ENCODE measurements at places on chromosomes 11 and 22. TPM values are rescaled to one million over a fixed set of nuclear protein-coding genes. Genes with fewer than 3 reads are reported as not detected.

The SIAE gene
- total RNA-seq: 5.6 TPM

The ISX gene
- total RNA-seq: not detected

DNA sequence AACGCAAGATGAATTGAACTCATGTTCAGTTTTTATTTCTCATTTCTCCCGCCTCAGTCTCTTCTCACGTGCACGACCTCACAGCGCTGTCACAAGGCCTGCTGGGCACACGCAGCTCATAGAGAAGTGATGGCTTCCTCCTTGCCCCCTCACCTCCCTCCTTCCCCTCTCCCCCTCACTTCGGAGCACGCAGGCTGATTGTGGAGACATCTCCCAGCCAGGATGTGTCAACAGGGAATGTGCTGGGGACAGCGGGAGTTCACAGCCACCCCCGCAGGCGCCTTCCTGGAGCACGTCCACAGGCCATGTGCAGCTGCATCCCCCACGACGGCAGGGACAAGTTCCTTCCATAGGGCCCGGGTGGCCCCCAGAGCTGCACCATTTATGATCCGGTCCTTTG is 29.1 kb upstream of the KRTAP5-6 start:
- no peak for DNase-seq
- peaks cover 7% of the 10 kb centered on the region for H3K27me3 ChIP-seq
- no peak overlapping the region for H3K4me3 ChIP-seq
- H3K36me3 ChIP-seq: no peaks in the 10 kb centered on the region
- no peaks in the 10 kb centered on the region for H3K4me1 ChIP-seq

The PHLDA2 gene
- total RNA-seq: 1.3 TPM

- peaks cover 44% of the 10 kb centered on the region for H3K4me1 ChIP-seq
- H3K36me3 ChIP-seq: no peaks in the 10 kb centered on the region
- no peak overlapping the region for H3K4me3 ChIP-seq
- no peak overlapping the region for H3K27ac ChIP-seq
- no peak for DNase-seq
- H3K27me3 ChIP-seq: no peaks in the 10 kb centered on the region
These were observed 4.8 kb upstream of the CD248 start for GRCh38 chr11:66321606-66322005.

GRCh38 chr22:45284705-45285262 is at the start of gene UPK3A:
Gene UPK3A (plus strand): TSS chr22:45284949. CDS start chr22:45285014, 65 bp downstream.
- H3K4me1 ChIP-seq: peaks cover 19% of the 10 kb centered on the region
- no peaks in the 10 kb centered on the region for H3K36me3 ChIP-seq
- peak within 1 kb of the TSS; percentile 14 for H3K4me3 ChIP-seq
- DNase-seq: peak; percentile 52
- no peak within 1 kb of the TSS for H3K27ac ChIP-seq

The OSM gene
- total RNA-seq: 13.9 TPM

DNA sequence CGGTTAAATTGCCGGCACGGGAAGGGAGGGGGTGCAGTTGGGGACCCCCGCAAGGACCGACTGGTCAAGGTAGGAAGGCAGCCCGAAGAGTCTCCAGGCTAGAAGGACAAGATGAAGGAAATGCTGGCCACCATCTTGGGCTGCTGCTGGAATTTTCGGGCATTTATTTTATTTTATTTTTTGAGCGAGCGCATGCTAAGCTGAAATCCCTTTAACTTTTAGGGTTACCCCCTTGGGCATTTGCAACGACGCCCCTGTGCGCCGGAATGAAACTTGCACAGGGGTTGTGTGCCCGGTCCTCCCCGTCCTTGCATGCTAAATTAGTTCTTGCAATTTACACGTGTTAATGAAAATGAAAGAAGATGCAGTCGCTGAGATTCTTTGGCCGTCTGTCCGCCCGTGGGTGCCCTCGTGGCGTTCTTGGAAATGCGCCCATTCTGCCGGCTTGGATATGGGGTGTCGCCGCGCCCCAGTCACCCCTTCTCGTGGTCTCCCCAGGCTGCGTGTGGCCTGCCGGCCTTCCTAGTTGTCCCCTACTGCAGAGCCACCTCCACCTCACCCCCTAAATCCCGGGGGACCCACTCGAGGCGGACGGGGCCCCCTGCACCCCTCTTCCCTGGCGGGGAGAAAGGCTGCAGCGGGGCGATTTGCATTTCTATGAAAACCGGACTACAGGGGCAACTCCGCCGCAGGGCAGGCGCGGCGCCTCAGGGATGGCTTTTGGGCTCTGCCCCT is 529 bp upstream of the CCND1 start:
- H3K36me3 ChIP-seq: no peaks in the 10 kb centered on the region
- no peak overlapping the region for H3K27ac ChIP-seq
- DNase-seq: no peak
- peaks cover 59% of the 10 kb centered on the region for H3K4me1 ChIP-seq
- peak overlapping the region; percentile 64 for H3K4me3 ChIP-seq
- H3K27me3 ChIP-seq: peaks cover 60% of the 10 kb centered on the region

DNA sequence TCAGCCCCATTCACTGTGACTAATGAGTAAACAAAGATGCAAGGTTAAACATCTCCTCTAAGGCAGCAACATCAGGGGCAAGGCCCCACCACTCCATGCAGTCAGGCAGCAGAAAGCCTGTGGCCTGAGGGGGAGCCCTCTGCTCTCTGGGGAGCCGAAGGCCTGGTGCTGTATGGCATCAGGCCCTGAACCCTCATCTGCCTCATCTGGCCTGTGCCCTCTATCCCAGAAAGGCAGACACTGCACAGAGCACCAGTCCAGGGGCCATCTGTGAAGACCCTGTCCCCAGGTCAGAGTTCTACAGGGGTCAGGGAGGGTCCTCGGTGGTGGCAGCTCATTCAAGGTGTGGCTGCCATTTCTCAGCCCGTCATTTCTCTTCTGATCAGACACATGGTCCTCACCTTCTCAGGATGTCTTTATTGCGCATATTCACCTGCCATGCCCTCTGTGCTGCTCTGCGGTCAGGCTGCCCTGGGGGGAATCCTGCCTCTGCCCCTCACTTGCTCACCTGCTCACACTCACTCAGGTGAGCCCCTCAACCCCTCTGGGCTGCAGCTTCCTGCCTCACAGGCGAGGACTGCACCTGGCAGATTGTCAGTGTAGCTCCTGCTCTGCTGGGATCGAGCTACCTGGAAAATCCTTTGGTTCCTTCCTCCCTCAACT is 103.1 kb upstream of the PITPNB start:
- H3K27ac ChIP-seq: no peak overlapping the region
- no peak for DNase-seq
- H3K4me1 ChIP-seq: peaks cover 6% of the 10 kb centered on the region
- no peaks in the 10 kb centered on the region for H3K36me3 ChIP-seq
- H3K27me3 ChIP-seq: no peaks in the 10 kb centered on the region

DNA sequence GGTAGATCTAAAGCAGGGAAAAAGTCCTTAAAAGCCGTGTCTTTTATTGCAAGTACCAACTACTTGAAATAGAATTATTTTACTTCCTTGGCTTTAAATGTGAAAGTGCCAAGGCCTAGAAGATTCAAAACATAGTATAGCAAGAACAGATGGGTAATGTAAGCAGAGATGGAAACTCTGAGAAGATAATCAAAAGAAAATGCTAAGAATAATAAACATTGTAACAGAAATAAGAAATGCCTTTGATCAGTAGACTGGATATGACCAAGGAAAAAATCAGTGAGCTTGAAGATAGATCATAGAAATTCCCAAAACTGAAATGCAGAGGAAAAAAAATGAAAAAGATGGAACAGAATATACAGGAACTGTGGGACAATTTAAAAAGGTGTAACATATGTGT is 113.1 kb downstream of the BLID start:
- no peak overlapping the region for H3K27ac ChIP-seq
- no peaks in the 10 kb centered on the region for H3K36me3 ChIP-seq
- no peak overlapping the region for H3K4me3 ChIP-seq
- no peaks in the 10 kb centered on the region for H3K27me3 ChIP-seq
- no peak for DNase-seq

The HSCB gene
- total RNA-seq: 3.7 TPM

DNA sequence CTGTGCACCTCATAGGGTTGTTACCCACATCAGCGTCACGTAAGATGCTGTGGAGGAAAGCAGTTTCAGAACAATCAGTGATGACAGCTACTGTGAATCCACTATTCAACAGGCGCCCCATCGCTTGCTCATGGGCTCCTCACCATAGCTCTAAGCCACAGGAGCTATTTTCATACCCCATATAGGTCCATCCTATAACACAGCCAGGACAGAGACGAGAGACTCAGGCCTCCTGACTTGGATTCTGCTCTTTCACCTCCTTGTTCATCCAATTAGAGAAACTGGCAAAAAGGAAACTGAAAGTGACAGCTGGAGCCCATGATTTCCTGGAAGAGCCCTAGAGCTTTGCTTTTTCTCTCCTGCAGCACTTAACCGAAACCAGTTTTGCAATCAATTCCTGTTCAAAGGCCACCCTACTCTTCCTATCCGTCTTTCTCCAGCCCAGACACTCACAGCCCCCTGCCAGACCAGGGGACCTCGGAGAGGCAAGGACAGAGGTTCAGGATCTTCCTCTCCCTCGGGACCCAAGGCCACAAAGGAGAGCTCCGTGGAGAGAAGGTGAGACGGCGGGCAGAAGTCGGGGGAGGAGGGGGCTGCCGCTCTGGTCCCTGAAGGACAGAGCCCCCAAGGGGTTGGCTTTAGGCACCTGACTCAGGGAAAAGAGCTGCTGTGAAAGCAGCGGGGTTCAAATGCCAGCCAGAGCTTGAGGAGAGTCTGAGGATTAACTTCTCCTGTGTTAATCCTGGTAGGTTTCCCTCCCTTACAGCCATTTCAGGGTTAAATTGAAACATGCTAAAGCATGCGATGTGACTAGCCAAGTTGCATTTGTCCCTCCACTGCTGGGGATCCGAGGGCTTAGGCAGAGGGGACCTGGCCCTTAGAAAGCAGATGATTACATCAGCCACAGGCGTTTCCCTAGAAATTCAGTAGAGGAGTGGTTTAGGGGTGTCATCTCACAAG is at the start of gene APOL6:
TSS of gene APOL6 (plus strand) at position 381 of the 960 bp plus-strand sequence. CDS start 7,980 bp downstream, outside the sequence.
- DNase-seq: peak; percentile 54
- H3K36me3 ChIP-seq: peaks cover 4% of the 10 kb centered on the region
- H3K27ac ChIP-seq: peak within 1 kb of the TSS; percentile 82
- H3K27me3 ChIP-seq: no peaks in the 10 kb centered on the region
- peak within 1 kb of the TSS; percentile 76 for H3K4me3 ChIP-seq
- peaks cover 35% of the 10 kb centered on the region for H3K4me1 ChIP-seq

DNA sequence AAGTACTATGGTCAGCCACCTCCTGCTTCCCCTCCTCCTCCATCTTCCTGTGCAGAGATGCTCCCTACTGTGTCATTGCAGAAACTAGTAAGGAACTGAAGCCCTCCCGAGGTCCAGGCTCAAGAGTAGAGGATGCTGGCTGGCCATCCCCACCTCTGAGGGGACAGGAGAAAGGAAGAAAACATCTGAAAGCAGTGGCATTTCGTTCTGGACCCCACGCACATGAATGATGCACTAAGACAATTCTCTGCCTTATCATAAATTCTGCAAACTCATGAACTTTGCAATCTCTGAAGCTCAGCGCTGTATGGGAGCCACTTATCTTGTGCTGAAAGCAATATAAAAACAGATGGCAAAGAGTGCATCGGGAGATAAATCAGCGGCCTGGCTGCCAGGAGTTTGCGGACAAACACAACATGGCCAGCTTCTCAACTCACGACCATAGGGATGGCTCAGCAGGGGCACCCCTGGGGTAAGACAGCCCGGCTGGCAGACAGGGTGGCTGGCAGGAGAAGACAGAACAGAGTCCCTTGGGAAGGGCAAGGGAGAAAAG is 306.4 kb downstream of the NXPE2 start:
- no peaks in the 10 kb centered on the region for H3K27me3 ChIP-seq
- no peaks in the 10 kb centered on the region for H3K4me1 ChIP-seq
- H3K27ac ChIP-seq: no peak overlapping the region

The ASCC2 gene
- total RNA-seq: 68.3 TPM

The SEC14L3 gene
- total RNA-seq: not detected

GRCh38 chr11:112770487-112770886 is 190.7 kb upstream of the NCAM1 start:
- no peaks in the 10 kb centered on the region for H3K27me3 ChIP-seq
- no peaks in the 10 kb centered on the region for H3K36me3 ChIP-seq

The MIAT gene
- 27.2 TPM for total RNA-seq

- no peaks in the 10 kb centered on the region for H3K4me1 ChIP-seq
- DNase-seq: no peak
These were observed 36.2 kb downstream of the IGHMBP2 start for GRCh38 chr11:68939583-68940555.

GRCh38 chr22:49589301-49589700 is 238.4 kb downstream of the BRD1 start:
- H3K27ac ChIP-seq: no peak overlapping the region
- no peaks in the 10 kb centered on the region for H3K36me3 ChIP-seq
- DNase-seq: no peak
- no peaks in the 10 kb centered on the region for H3K4me1 ChIP-seq
- H3K4me3 ChIP-seq: no peak overlapping the region
- H3K27me3 ChIP-seq: no peaks in the 10 kb centered on the region

The C1QTNF4 gene
- 0.92 TPM for total RNA-seq

The YPEL4 gene
- total RNA-seq: 5.6 TPM

GRCh38 chr11:7278314-7278917 is 26.7 kb downstream of the SYT9 start:
- H3K36me3 ChIP-seq: no peaks in the 10 kb centered on the region
- no peaks in the 10 kb centered on the region for H3K27me3 ChIP-seq
- no peak overlapping the region for H3K27ac ChIP-seq
- H3K4me3 ChIP-seq: no peak overlapping the region
- H3K4me1 ChIP-seq: no peaks in the 10 kb centered on the region

- H3K36me3 ChIP-seq: no peaks in the 10 kb centered on the region
- peaks cover 7% of the 10 kb centered on the region for H3K4me1 ChIP-seq
- no peak overlapping the region for H3K4me3 ChIP-seq
- H3K27ac ChIP-seq: no peak overlapping the region
- DNase-seq: no peak
These were observed 5.0 kb upstream of the PANX2 start for GRCh38 chr22:50165436-50166123.

DNA sequence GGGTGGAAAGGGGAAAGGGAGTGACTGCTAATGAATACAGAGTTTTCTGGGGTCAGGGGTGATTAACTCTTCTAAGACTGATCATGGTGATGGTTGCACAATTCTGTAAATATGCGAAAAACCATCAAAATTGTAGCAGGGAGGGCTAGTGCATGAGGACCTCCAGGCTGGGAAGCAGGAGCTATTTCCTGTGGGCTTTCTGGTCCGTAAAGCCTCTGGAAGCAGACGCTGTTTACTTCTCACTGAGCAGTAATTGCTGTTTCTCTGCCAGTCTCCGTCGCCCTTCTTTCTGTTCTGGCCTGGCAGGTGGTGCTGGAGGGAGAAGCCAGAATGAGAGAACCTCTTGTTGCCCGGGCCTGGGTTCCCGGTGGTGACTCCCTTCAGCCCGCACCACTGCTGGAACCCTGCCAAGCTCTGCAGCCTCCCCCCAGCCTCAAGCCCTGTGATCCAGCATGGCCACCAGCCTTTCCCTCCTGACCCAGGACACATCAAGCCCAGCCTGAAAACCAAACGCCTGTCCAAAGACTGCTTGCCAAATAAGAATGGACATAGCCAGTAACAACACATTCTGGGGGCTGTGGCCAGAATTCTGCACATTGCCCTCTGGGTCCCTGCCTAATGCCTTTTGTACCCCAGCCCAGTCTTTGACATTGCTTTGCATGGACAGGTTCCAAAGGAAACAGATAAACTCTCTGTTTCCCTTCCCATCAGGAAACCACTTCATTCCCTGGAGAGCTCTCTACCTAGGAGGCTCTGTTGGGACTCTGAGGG is 201.0 kb upstream of the NAV2 start:
- DNase-seq: no peak
- H3K4me3 ChIP-seq: no peak overlapping the region
- no peak overlapping the region for H3K27ac ChIP-seq
- H3K36me3 ChIP-seq: no peaks in the 10 kb centered on the region
- H3K4me1 ChIP-seq: no peaks in the 10 kb centered on the region

The CNIH2 gene
- total RNA-seq: 6.2 TPM

Data from CD4-positive, alpha-beta T cell (primary cell).